CD8-positive, alpha-beta T cell (primary cell): ENCODE measurements at places on chromosomes 6 and 20. TPM values are rescaled to one million over a fixed set of nuclear protein-coding genes. Genes with fewer than 3 reads are reported as not detected.

- DNase-seq: no peak
These were observed 41.9 kb downstream of the ELOVL5 start for GRCh38 chr6:53306819-53307347.

DNA sequence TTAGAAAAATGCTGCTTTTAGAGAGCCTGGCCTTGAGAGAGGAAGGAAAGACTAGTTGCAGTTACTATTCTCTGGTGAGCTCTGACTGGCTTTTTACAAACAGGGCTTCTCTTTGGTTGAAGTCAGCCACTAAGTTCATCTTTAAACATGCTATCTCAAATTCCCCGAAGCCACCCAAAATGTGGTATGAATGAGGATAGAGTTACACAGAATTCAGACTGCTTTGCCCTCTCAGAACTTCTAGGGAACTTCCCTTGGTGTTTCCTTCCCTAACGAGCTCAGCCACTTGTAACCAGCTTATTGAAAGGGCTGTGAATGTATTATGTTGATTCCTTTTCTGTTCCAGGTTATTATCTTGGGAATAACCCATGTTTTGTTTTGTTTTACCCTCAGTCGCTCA, 73.5 kb downstream of the EFHC1 start:
- no peak for DNase-seq

GRCh38 chr6:157383471-157383870, 2.5 kb downstream of the ZDHHC14 start:
- DNase-seq: no peak

DNA sequence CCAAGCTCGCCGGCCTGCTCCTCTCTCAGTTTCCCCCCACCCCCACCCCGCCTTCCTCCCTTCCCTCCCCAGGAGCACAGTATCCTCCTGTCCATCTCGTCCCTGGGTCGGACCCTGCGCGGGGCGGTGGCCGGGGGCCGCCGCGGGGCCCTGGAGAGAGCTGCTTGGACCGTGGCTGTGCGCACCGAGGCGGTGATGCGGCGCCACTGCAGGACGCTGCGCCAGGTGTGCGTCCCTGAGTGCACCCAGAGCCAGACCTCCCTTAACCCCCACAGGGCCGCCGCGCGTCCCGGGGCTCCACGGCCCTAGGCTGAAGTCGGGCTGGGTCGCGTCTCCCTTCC, 2.2 kb downstream of the C20orf204 start:
- no peak for DNase-seq

DNA sequence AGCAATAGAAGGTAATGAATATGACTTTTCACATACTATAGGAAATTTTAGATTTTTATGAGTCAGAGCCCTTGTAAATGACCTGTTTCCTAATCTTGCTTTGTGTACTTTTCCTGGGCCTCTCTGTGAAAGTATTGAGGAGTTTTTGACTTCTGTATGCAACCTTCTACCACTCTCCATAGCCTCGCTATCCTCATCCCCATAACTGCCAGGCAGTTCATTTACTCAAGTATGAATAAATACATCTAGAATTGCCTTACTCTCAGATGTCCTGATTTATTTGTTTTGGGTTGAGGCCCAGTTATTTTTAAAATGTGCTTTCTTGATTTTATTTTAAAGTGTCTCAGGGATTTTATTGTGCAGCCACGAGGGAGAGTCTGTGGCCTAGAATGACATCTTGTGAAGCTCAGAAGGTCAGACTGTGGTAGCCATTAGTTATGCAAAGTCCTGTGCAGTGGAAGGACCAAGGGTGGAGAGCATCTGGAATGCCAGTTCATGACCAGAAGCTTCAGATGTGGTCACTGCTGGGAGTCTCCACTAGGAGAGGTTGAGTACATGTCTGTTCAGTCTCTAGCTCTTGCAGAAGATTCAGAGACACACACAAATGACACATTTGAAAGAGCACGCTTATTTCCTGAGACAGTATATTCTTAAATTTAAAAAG, 346.2 kb upstream of the IMPG1 start:
- no peak for DNase-seq

GRCh38 chr6:34462551-34462971, 3.3 kb upstream of the PACSIN1 start:
- DNase-seq: no peak

The ZSWIM3 gene
- total RNA-seq: 0.58 TPM

The MC3R gene
- total RNA-seq: not detected

GRCh38 chr20:18689557-18689956, 101.7 kb downstream of the DTD1 start:
- no peak for DNase-seq

The CFB gene
- total RNA-seq: 1.3 TPM
